ENCODE measurements at places on chromosomes 5 and 9.

- DNase-seq = no peak
Observed at GRCh38 chr9:132761602-132762001, 91.3 kb downstream of the GTF3C4 start.

GRCh38 chr5:155768332-155768731, 558.6 kb upstream of the SGCD start:
- DNase-seq = no peak

- DNase-seq = no peak
Observed at GRCh38 chr5:90982576-90982975, 400.5 kb downstream of the ARRDC3 start.

DNA sequence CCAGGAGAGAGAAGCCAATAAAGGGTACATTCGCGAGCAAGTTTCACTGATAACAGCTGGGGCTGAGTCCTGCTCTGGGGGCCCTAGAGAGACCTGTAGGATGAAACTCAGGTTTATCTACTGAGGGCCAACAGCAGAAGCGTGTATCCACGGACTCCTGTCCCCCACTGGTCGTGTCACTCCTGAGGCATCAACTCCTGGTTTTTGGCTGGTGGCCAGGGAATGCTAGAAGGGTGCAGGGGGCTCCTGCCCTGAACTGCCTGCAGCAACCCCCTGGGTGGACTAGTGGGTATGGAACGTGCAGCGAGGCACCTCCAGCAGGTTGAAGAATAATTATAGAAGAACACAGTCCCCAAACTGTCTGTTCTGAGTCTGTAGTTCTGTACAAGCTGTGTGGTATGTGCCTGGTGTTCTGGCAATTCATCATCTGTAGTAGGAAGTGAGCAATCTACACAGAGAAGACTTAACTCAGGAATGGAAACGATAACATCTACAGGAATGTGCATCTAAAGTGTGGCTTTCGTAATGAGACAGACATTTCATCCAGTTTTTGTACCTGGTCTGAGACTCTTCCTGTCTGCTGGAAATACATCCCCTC, 64.5 kb upstream of the GNA14 start:
- DNase-seq = no peak

GRCh38 chr9:134634667-134635230, 6.9 kb upstream of the COL5A1 start:
- DNase-seq = no peak

DNA sequence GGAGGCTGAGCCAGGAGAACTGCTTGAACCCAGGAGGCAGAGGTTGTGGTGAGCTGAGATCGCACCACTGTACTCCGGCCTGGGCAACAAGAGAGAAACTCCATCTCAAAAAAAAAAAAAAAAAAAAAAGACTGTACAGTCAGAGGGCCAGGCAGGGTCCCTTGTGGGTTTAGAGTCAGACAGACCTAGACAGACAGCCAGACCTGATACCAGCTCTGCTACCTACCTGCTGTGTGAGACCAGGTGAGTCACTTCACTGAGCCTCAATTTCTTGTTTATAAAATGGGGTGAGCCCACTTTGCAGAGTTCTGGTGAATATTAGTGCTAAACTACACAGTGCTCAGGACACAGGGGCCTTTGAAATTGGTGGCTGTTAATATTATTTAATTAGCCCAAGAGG, 19.7 kb downstream of the TRIM14 start:
- no peak for DNase-seq

DNA sequence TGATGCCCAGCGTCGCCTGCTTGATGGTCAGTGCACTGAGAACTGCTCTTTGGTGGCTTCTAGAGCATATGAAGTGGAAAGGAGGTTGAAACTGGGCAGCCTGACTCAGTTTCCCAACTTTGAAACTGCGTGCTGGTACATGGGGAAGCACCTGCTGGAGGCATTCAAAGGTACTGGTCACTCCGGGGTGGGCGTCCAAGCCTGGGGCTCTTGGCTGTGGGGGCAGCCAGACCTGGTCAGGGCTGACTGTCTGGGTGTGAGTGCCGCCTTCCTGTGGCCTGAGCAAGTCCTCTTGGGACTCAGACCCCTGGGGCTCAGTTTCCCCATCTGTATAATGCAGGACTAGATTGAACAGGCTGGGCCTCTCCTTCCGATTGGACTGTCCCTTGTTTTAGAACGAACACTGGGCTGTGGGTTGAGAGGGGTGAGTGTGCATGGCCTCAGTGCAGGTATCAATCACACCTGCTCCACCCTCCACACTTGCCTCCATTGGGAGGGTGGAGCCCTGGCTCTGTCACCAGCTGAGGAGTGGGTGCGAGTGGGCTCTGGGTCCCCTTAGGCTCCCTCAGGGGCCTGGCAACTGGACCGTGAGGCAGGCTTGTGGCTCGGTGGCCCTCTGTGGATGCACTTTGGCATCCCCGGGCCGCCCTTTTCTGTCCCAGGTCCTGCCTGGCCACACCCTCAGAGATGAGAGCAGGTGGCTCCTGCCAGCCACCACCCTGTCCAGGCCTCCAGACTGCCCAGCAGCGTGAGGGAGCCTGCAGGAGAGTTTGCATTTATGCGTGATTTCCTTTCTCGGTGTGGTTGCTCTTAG, 80.2 kb downstream of the PHF2 start:
- DNase-seq = no peak

- DNase-seq = no peak
Observed at GRCh38 chr9:35845824-35846771, 17.1 kb downstream of the TMEM8B start.

GRCh38 chr9:26308328-26308727, 584.3 kb downstream of the CAAP1 start:
- no peak for DNase-seq

Measured in NCI-H187 (cell line).